ENCODE measurements at places on chromosomes 1 and 21.

GRCh38 chr1:1889847-1890505 is 911 bp downstream of the GNB1 start:
- DNase-seq, result peak; percentile 24

- DNase-seq, result no peak
These were observed 7.8 kb downstream of the ITLN1 start for GRCh38 chr1:160877221-160877620.

DNA sequence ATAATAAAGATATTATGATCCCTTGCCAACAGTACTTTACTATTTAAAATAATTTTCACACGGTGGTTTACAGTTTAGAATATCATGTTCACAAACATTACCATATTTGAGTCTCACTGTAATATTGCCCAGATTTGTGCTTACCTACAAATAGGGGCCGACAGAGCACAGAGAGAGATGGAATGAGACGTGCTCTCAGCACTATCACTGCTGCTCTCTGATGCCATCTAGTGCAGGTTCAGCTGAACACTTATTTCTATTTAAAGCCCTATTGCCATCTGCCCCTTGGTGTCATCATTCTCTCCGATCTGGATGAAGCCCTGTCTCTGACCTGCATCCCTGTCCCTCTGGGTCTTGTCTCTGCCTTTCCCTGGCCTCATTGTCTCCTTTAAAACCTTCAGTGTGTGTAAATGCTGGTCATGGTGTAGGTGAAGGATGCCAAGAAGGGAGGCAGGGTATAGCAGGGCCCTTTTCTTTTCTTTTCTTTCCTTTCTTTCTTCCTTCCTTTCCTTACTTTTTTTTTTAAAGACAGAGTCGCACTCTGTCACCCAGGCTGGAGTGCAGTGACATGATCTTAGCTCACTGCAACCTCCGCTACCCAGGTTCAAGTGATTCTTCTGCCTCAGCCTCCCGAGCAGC is 6.9 kb upstream of the GPATCH4 start:
- DNase-seq, result no peak

DNA sequence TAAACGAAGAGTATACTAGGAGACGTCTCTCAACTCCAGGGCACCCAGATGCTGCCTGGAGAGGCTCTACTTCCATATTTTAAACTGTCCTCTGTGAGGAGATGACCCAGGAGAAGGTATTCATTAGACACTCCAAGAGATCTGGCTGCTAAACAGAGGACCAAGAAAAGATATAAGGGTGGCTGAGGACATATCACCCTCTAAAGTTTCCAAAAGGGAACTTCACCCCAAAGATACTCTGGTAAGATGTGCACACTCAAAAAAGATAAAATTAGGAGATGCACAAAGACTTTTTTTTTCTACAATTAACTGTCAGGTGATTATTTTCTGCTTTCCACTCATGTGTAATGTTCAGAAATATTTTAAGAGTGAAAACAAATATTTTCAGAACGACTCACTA is 1.4 kb downstream of the ZNF670 start:
- no peak for DNase-seq

DNA sequence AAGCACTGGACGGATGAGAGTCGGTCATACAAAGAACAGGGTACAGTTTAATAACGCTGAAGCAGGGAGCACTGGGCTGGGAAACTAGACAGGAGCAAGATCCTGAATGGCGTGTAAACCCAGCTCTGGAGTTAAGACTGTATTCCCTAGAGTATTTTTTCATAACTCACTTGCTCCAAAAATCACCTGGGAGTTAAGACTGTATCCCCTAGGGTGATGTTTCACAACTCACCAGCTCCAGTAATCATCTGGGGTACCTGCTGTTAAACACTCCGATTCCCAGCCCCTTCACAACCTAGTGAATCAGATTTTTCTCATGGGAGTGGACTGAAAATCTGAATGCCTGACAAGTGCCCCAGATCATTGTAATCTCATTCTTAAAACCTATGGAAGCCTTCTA is 123.2 kb downstream of the MAB21L3 start:
- no peak for DNase-seq

GRCh38 chr1:165897326-165898303 is 70.2 kb downstream of the UCK2 start:
- DNase-seq, result no peak

DNA sequence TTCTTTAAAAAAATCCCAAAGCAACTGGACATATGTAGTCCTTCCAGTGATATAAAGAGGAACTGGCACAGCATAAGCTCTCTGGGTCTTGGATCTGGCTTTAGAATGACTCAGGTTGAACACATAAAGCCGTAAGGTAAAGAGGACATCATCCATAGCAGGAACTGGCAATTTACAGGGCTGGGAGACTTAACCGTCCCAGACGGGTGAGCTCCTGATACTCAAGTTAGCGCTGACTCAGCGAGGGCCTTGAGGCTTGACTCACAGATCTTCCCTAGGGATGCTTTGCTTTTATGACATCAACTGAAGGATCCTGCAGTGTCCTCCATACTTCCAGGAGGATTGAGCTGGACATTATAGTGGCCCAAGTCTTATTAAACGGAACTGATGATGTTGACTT is 154.1 kb downstream of the CLIC6 start:
- no peak for DNase-seq

DNA sequence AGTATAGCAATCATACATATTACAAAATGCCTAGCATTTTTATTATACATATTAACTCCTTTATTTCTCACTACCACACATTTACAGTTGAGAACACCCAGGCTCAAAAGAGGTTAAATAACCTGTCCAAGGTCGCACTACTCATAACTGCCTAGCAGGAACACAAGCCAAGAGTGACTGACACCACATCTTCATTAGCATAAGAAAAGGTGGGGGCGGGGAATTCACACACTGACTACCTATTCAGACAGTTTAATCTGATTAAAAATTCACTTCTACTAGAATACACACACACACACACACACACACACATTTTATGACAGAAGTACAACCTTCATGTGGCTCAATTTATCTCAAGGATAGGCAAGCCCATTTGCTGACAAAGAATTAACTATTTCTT is 77.8 kb upstream of the CACHD1 start:
- DNase-seq, result no peak

- DNase-seq, result no peak
These were observed 54.2 kb upstream of the TNR start for GRCh38 chr1:175797576-175797975.

GRCh38 chr1:93519199-93519829 is 71.4 kb downstream of the FNBP1L start:
- DNase-seq, result no peak

DNA sequence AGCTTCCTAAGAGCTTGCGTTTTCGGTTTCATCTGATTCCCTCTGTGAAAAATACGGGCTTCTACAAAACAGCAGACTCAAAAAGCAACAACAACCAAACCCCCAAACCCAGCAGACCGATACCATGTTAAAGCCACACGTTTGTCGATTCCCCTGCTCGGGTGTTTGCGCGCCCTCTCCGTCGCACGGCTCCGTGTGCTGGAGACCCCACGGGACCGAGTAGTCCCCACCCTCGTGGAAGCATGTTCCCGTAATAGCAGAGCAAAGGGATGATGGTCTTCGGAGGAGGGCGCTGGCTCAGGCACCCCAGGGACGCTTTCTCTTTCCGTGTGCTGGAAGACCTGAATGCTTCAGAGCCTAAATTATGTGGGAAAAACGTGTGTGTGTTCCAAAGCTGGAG is 42.7 kb downstream of the AGPAT3 start:
- DNase-seq, result no peak

DNA sequence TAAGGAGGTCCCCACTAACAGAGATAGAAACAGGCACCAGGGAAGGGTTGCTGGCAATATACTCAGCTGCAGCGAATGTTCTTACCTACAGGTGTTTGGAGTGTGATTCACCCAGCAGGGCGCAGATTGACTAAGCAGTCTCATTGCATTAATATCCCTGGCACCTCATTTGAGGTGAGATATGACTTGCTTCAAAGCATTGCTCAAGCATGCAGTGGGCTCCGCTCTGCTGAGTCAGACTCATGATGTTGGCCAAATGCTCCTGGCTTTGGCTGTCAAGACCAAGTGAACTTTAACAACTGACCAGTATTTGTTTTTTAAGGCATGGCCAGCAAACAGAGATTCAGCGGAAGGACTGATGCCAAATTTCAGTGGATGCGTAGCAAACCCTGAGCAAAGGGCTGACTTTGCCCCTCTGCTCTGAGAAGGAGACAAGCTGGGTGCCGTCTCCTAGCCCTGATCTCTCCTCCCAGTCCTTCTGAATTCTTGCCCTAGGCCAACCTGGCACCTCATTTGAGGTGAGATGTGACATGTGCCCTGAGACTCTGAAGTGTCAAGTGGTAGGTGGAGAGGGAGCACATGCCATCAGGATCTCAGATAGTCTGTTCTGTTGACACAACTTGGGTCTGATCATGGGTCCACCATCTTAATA is 187.1 kb upstream of the COA6 start:
- DNase-seq, result no peak

- no peak for DNase-seq
These were observed 24.3 kb downstream of the HEYL start for GRCh38 chr1:39615086-39615673.

- no peak for DNase-seq
These were observed 13.5 kb downstream of the SLC9A1 start for GRCh38 chr1:27141266-27142003.

- DNase-seq, result no peak
These were observed 37.9 kb upstream of the LRIG2 start for GRCh38 chr1:113035086-113035485.

DNA sequence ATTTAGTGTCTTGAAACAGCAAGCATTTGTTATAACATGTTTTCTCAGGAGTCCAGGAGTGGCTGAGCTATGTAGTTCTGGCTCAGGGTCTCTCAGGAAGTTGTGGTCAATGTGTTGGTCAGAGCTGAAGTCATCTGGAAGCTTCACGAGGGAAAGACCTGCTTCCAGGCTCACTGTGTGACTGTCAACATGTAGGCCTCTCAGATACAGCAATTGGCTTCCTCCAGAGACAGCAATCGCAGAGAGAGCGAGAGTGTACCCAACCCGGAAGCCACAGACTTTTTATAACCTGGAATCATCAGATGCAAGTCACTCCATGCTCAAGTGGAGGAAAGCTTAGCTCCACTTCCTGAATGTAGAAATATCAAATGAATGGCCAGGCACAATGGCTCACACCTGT is 40.9 kb downstream of the TNFRSF9 start:
- DNase-seq, result no peak

DNA sequence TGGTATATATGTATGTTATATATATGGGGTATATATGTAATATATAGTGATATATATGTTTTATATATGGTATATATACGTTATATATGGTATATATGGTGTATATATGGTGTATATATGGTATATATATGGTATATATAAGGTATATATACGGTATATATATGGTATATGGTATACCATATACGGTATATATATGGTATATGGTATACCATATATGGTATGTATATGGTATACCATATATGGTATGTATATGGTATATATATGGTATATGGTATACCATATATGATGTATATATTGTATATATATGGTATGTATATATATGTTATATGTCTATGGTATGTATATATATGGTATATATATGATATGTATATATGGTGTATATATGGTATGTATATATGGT is 447.7 kb upstream of the USP24 start:
- DNase-seq, result no peak

- no peak for DNase-seq
These were observed 1.4 kb downstream of the WDTC1 start for GRCh38 chr1:27235827-27236226.

- DNase-seq, result peak; percentile 2
These were observed 55.4 kb downstream of the CAMK2N1 start for GRCh38 chr1:20430355-20431175.

GRCh38 chr1:64838486-64838885 is 93.6 kb downstream of the RAVER2 start:
- DNase-seq, result no peak

DNA sequence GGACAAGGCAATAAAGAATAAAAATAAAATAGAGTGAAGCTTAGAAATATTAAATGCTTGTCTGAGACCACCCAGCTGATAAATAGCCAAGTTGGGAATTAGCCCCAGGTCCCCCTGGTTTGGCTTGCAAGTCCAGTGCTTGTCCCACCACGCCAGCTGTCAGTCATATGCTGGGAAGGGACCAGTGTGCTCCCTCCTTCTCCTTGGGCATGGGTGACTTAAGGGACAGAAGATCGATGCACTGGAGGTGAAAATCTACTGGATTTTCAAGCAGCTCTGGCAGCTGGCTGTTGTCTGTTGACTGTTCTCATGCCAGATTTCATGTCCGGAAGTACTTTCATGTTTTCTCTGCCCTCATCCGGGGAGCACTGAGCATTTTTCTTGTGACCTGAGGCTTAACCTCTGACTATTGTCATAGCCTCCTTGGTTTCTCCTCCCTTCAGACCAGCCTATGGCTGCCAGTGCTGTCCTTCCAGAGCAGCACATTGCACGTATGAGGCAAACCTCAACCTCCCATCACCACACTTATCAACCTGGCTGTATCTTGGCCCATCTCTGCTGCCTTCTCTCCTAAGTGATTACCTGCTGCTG is 12.4 kb downstream of the LMOD1 start:
- no peak for DNase-seq

DNA sequence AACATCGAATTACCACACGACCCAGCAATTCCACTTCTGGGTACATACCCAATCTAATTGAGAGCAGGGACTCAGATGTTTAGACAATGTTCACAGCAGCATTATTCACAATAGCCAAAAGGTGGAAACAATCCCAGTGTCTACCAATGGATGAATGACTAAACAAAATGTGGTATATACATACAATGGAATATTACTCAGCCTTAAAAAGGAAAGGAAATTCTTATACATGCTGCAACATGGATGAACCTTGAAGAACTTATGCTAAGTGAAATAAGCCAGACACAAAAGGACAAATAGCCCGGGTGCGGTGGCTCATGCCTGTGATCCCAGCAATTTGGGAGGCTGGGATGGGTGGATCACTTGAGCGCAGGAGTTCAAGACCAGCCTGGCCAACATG is 6.9 kb downstream of the KDF1 start:
- no peak for DNase-seq

DNA sequence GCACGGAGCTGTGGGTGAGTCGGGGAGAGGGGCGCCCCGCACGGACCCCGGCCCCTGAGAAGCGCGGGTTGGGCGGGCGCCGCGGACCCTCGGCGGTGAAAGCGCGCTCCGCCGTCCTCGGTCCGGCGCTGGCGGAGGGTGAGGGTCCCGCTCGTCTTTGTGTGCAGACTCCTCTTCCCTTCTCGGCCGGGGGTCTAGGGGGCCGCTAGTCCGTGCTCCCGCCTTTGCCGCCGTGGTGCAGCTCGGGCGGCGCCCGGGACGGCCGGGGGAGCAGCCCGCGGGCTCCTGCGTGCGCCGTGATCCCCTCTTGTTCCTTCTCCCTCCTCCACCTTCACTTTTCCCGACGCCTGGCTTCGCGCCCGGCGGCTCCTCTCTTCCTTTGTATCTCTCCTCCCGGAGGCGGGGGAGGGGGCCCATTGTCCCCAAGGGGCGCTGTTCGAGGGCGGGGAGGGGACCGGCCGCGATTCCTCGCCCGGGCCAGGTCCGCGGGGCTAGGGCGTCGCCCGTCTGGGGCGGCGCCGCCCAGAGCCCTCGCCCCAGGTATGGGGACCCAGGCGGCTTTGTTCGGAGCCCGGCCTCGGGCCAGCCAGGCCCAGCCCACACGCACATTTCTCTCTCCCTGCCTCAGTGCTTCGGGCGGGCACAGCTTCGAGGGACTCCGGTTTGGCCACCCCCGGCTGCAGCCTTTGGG is 519 bp downstream of the FNBP1L start:
- DNase-seq, result no peak
